ENCODE measurements at places on chromosomes 6 and 20.

GRCh38 chr6:133973109-133973971 lies 20.3 kb downstream of the TBPL1 start:
- DNase-seq = peak; percentile 6

DNA sequence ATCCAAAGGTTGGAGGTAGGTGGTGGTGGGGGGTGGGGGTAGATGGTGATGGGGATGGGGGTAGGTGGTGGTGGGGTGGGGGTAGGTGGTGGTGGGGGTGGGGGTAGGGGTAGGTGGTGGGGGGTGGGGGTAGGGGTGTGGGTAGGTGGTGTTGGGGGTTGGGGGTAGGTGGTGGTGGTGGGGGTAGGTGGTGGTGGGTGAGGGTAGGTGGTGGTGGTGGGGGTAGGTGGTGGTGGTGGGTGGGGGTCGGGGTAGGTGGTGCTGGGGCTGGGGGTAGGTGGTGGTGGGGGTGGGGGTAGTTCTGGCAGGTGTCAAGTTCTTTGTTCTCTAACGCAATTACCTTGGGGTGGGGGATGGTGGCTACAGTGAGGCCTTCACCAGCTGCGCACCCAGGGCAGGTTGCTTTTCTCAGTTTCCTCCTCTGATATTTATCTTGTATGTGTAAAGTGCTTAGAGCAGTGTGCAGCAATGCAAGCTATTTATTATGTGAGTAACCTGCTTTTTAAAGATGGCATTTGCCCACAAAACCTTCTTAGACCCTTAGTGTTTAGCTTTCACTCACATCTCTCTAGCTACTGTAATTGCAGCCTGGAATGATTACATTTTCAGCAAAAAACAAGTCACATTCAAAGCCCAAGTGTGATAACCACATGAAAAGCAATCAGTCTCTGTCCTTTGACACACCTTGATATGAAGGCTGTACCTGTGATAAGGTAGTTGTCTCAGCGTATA lies 8.2 kb upstream of the CCDC167 start:
- peak; percentile 50 for DNase-seq

GRCh38 chr20:8219403-8219802 lies 87.3 kb downstream of the PLCB1 start:
- no peak for DNase-seq

- no peak for DNase-seq
Measured at GRCh38 chr6:51640021-51640420, 447.4 kb downstream of the PKHD1 start.

GRCh38 chr6:144939921-144940320 lies 654.8 kb downstream of the UTRN start:
- DNase-seq = no peak

DNA sequence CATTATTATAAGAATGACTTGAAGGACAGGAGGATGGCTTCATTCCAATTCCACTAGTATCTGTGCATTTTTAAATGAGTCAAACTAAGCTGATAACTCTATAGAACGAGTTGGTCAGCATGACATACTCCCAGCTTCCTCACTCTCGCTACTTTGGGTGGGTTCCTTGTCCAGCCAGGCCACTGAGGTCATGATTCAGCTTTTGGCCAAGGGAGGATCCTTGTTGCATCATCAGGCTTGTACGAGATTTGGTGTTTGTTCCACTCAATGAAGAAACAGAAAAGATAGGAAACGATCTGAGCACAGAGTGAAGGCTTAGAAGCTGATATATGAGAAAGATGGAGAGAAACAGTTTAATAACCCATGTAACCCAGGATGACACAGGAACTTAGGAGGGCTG lies 19.8 kb downstream of the NEDD9 start:
- DNase-seq = no peak

GRCh38 chr20:57890202-57890800 lies 180.5 kb upstream of the PMEPA1 start:
- DNase-seq = no peak

DNA sequence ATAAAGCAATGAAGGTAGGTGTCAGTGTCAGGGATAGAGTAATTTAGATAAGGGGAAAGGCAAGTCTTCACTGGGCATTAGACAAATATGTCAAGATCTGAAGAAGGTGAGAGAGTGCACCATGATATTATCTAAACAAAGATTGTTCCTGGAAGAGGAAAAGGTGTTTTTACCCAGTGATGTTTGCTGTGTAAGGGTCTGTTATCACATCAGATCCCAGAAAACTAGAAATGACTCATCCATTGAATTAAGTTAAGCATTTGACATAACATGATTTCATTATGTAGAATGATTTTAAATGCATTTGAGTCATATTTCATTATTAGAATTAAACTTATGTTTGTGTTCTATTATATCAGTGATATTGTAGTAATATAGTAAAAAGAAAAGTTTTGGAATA lies 1279.5 kb upstream of the CITED2 start:
- no peak for DNase-seq

DNA sequence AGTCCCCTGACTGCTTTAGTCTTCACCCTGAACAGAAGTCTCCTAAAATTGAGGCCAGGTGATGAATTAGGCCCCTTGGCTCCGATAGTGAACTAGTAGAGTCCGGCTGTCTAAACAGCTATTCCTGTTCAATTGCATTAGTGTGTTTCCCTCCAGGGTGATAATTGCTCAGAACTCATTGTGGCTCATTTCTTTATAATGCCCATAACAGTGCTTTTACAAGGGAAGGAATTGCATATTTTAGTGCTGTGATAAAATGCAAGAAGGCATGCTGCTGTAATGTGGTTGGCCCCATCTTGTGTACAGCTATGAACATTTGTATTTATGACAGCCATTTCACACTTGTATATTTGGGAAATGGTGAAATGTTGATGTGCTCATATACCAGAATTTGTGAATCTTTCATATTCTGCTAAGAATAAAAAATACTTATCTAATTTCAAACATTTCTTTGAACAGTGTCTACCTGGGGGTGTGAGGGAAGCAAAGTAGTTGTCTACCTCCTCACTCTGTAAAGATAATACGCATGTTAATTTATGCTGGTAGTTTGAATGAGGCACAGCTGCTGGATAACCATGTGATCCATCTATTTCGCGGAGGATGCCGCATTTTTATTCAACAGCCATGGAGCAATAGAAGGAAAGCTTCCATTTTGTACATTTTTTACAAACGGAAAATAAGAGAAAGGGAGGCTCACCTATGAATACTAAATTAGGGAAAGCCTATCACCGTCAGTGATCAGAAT lies 451.4 kb downstream of the NKAIN2 start:
- DNase-seq = no peak

GRCh38 chr6:167673946-167674345 lies 152.8 kb upstream of the AFDN start:
- DNase-seq = no peak

GRCh38 chr20:58312836-58313235 lies 3.3 kb downstream of the RAB22A start:
- no peak for DNase-seq

GRCh38 chr6:20605061-20605460 lies 70.8 kb downstream of the CDKAL1 start:
- no peak for DNase-seq

DNA sequence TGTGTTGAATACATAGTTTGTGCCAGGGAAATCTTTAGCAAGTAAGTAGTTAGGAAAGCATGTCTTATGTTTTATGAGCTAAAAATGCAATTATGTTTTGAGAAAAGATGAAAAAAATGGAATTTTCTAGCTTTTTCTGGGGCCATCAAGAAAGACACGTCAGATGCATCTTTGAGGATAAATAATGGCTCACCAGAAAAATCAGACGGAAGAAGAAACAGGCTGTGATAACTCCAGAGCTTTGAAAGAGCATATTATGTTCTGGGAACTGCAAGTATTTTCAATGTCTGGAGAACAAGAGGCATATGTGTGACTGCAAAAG lies 173.7 kb downstream of the CLVS2 start:
- no peak for DNase-seq

DNA sequence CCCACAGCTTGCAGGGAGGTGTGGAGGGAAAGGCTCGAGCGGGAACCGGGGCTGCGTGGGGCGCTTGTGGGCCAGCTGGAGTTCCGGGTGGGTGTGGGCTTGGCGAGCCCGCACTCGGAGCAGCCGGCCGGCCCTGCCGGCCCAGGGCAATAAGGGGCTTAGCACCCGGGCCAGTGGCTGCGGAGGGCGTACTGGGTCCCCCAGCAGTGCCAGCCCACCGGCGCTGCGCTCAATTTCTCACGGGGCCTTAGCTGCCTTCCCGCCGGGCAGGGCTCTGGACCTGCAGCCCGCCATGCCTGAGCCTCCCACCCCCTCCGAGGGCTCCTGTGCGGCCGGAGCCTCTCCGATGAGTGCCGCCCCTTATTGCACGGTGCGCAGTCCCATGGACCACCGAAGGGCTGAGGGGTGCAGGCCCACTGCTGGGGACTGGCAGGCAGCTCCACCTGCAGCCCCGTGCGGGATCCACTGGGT lies 1242.2 kb upstream of the EYS start:
- DNase-seq = no peak

GRCh38 chr6:43221046-43221972 lies 8.0 kb downstream of the DNPH1 start:
- DNase-seq = no peak

DNA sequence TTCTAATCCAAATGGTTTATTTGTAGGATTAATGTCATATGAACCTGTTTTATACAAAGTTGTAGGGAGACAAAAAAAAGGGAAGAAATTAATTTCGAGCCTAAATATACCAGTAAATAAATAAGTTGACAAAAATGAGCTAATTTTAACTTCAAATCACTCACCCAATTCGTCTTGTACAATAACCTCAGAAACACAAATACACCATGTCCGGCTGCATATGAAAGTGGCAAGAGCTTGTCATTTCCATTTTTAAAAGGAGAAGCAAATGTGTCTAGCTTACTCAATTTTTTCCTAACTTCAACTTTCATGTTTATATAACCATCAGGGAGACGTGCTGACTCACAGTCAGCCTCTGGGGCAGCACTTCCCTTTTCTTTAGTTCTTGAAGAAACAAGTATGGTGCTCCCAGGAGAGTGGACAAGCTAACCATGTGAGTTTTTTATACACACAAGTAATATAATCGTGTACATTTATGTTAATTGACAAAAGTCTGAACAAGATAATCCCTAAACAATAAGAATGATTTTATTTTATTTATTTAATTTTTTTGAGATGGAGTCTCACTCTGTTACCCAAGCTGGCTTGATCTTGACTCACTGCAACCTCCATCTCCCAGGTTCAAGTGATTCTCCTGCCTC lies 55.5 kb upstream of the SGK1 start:
- DNase-seq = no peak

- DNase-seq = no peak
Measured at GRCh38 chr20:46074006-46074405, 15.8 kb downstream of the NCOA5 start.

- DNase-seq = no peak
Measured at GRCh38 chr6:79081663-79082062, 3.6 kb upstream of the PHIP start.

GRCh38 chr6:107576852-107577251 lies 86.9 kb downstream of the SOBP start:
- no peak for DNase-seq

GRCh38 chr6:5141046-5141445 lies 55.9 kb downstream of the PPP1R3G start:
- DNase-seq = no peak

GRCh38 chr6:139540276-139540675 lies 165.8 kb upstream of the CITED2 start:
- no peak for DNase-seq

- no peak for DNase-seq
Measured at GRCh38 chr6:90514496-90514895, 72.4 kb downstream of the MAP3K7 start.

DNA sequence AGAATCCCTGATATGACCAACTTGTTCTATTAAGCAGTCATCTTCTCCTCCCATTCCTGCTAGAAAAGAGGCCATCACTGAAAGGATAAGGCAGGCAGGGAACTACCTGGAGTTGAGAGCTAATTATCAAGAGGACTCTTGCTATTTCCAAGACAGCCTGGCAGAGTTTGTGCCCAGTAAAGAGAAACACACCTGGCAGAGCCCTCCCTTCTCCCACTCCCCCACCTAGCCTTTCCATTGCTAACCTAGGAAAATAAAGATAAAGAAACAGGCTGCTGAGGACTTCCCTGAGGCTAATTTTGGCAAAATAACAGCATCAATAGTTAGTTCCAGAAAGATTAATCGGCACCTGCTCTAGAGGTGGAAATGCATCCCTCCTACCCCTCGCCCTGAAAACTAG lies 20.4 kb upstream of the RAB22A start:
- DNase-seq = no peak

GRCh38 chr6:140032189-140032588 lies 657.7 kb upstream of the CITED2 start:
- DNase-seq = no peak

- DNase-seq = no peak
Measured at GRCh38 chr6:16700202-16700915, 60.9 kb downstream of the ATXN1 start.

DNA sequence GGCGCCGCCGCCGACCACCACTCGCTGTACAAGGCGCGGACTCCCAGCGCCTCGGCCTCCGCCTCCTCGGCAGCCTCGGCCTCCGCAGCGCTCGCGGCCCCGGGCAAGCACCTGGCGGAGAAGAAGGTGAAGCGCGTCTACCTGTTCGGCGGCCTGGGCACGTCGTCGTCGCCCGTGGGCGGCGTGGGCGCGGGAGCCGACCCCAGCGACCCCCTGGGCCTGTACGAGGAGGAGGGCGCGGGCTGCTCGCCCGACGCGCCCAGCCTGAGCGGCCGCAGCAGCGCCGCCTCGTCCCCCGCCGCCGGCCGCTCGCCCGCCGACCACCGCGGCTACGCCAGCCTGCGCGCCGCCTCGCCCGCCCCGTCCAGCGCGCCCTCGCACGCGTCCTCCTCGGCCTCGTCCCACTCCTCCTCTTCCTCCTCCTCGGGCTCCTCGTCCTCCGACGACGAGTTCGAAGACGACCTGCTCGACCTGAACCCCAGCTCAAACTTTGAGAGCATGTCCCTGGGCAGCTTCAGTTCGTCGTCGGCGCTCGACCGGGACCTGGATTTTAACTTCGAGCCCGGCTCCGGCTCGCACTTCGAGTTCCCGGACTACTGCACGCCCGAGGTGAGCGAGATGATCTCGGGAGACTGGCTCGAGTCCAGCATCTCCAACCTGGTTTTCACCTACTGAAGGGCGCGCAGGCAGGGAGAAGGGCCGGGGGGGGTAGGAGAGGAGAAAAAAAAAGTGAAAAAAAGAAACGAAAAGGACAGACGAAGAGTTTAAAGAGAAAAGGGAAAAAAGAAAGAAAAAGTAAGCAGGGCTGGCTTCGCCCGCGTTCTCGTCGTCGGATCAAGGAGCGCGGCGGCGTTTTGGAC lies 2.0 kb downstream of the SOX4 start:
- no peak for DNase-seq

DNA sequence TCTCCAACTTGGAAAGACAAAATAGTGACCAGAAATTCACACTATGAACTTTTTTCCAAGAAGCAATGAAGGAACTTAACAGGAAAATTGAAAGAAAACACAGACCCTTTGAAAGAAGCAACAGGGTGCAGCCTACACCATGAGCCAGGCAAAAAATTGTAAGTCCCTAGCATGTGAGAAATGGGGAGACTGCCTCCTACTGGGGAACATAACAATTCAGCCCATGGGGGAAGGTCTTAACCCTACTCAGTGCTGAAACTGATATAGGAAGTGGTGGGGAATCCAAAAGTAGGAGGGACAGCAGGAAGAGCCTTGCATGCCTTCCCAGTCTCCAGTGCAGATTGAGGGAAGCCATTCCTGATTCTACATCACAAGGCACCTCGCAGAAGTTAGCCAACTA lies 235.1 kb upstream of the UFL1 start:
- DNase-seq = no peak
